ENCODE measurements at places on chromosomes 3 and 15.
A peak's percentile ranks its signal among the peaks of the same experiment; 100 is the strongest.

DNA sequence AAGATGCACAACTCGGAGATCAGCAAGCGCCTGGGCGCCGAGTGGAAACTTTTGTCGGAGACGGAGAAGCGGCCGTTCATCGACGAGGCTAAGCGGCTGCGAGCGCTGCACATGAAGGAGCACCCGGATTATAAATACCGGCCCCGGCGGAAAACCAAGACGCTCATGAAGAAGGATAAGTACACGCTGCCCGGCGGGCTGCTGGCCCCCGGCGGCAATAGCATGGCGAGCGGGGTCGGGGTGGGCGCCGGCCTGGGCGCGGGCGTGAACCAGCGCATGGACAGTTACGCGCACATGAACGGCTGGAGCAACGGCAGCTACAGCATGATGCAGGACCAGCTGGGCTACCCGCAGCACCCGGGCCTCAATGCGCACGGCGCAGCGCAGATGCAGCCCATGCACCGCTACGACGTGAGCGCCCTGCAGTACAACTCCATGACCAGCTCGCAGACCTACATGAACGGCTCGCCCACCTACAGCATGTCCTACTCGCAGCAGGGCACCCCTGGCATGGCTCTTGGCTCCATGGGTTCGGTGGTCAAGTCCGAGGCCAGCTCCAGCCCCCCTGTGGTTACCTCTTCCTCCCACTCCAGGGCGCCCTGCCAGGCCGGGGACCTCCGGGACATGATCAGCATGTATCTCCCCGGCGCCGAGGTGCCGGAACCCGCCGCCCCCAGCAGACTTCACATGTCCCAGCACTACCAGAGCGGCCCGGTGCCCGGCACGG, 991 bp downstream of the SOX2 start:
- peak; percentile 64 for DNase-seq

- DNase-seq = peak; percentile 98
These were observed 644.2 kb downstream of the GRM7 start for GRCh38 chr3:7504886-7505775.

- no peak for DNase-seq
These were observed 143.8 kb downstream of the TPRA1 start for GRCh38 chr3:127446756-127447155.

DNA sequence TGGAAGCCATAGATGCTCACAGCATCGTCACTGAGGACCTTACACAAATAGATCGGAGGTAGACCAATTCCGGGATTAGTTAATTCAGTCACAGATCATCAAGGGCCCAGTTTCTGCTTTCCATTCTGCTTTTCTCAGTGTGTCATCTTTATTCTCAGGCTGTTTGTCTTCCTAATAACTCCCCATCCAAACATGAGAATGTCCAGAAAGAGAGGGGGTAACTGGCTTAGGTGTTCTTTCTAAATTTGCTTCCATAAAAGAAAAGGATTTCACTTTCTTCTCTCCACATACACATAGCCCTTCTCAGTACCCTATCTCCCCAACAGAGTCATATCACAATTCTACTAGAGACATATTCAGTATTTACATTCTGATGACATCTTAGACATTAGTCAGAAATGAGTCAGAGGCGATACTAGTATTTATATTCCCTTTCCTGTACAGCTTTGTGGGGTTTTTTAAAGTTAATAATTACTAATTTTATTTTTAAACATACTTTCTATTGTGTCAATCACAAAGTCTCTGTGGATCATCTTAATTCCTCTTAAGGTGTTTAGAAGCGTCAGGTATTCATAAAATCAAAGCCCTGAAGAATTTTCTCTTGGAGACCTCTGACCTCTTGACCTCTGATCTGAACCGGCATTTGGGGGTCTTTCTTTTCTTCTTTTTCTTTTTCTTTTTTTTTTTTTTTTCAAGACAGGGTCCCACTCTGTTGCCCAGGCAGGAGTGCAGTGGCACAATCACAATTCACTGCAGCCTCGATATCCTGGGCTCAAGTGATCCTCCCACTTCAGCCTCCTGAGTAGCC, 24.3 kb upstream of the IL12A start:
- peak; percentile 76 for DNase-seq

GRCh38 chr3:56939834-56940233, 120.6 kb upstream of the SPATA12 start:
- no peak for DNase-seq

DNA sequence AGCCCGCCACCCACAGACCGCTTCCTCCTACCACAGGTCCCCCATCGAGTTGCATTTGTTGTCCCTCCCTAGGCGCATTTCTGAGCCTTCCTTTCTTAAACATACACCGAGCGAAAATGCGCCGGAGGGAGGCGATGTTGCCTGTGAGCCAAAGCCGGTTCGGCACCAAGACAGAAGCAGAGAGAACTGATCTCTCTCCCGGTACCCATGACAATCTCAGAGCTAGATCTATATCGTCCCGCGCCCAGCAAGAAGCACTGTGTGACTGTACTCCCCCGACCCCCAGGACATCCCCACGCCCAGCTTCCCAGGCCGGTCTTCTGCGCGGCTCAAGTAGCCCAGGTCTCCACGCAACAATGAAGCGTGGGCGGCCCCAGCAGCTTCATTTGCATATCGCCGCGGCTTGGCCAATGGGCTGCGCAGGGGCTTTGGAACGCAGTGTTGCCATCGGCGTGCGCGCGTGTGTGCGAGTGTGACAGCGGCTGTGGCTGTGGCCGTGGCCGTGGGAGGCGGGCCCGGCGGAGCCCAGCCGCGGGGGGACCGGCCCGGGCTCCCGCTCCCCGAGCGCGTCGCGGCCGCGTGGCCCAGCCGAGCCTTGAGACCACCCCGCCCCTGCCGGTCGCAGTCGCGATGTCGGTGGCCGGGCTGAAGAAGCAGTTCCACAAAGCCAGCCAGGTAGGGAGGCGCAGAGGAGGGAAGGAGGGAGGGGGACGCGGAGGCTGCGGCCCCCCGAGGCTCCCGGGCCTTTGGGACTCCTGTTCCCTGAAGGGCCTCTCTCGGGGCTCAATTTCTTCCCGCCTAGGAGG, at the start of gene SH3GL3:
Gene SH3GL3 (plus strand): TSS at position 438 of the 806 bp plus-strand sequence. CDS start 193 bp downstream, at position 631.
- peak; percentile 79 for DNase-seq

DNA sequence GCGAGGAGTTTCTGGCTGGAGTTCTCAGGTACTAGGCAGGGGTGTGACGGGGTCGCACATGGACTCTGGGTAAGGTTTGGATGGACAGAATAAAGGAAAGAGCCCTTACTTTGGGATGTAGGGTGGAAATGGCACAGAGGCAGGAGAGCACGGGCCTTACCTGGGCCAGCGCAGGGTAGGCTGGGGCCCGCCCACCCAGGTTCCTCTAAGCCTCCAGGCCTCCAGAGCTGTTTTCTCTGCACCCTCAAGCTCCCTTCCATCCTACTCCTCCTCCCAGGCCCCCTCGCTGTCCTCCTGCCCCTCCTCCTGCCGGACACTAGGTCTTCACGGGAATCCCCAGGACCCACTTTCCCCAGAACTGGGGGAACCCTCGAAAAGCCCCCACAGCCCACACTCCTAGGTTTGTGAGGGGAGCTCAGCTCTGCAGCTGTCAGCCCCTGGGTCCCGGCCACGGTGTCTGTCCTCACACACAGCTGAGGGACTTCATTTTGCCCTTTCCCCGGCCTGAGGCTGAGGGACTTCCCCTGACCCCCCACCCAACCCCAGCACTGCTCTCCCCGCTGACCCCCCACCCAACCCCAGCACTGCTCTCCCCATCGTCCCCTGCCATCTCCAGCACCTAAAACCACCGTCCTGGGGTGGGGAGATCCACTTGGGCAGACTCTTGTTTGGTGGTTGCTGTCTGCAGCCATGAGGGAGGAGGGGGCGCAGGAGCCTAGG, 53.0 kb upstream of the PCSK6 start:
- DNase-seq = no peak

DNA sequence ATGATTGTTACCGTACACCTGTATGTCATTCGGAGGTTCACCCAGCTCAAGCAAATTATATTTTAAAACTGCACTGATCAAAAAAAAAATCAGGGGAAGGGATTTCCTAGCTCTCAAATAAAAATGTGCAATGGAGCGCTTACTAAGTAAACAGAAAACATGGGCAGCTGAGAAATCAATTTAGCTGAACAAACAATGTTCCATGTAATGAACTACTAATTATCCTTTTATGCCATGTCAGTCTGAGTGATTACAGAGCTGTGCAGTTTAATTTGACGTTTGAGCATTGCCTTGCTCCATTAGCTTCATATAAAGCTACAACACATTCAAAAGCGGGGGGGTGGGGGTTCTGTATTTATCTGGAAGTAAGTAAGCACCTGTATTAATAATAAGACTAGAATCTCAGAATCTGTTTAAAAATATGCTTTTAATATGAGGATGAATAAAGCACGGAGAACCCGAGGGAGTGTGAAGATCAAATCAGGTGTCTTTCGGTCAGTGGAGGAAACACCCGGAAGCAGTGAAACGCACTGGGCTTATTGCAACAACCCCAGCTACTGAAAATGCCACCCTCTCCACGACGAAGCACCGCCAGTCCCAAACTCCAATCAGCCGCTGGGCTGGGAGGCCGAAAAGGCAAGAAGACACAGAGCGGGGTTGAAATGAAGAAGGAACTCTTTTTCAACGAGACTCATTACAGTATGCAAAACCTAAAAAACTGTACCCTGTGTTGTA, 196.5 kb upstream of the ATP11B start:
- no peak for DNase-seq

DNA sequence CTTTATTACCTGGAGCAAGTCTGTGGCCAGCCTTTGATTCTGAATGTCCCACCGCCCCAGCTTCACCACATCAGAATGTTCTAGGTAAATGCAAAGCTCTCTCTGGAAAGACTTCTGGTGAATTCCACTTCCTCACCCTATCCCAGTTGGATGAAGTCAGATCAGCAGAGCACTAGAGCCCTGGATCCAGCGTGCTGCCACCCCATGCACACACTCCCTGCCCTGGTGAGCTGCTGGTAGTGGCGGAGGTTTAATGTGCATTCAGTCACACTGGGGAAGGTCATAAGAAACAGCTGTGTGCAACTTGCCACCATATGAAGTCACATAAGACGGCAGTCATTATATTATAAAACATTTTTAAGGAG, 16.3 kb upstream of the SLC41A3 start:
- DNase-seq = no peak

- no peak for DNase-seq
These were observed 29.6 kb downstream of the LRRC3B start for GRCh38 chr3:26652164-26652563.

DNA sequence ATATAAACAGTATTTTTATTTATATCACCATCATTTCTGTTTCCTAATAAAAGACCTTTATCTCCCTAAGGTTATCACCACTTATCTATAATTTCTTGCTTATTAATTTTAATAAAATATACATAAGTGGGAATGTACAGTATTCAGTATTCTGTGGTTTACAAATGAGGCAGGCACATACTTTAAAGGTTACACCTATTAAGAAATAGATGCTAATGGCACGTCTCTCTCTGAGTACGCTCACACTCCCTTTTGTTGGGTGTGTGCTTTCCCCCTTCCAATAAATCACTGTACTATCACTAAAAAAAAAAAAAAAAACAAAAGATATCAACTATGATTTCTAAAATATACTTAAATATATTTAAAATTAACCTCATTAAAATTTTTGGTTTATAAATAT, 8.9 kb downstream of the OXNAD1 start:
- DNase-seq = no peak

GRCh38 chr15:25394898-25395297, 43.9 kb downstream of the UBE3A start:
- DNase-seq = no peak

GRCh38 chr3:81245501-81245900, 515.9 kb downstream of the GBE1 start:
- no peak for DNase-seq

GRCh38 chr3:38169027-38169317, 3.6 kb downstream of the OXSR1 start:
- DNase-seq = peak; percentile 42

DNA sequence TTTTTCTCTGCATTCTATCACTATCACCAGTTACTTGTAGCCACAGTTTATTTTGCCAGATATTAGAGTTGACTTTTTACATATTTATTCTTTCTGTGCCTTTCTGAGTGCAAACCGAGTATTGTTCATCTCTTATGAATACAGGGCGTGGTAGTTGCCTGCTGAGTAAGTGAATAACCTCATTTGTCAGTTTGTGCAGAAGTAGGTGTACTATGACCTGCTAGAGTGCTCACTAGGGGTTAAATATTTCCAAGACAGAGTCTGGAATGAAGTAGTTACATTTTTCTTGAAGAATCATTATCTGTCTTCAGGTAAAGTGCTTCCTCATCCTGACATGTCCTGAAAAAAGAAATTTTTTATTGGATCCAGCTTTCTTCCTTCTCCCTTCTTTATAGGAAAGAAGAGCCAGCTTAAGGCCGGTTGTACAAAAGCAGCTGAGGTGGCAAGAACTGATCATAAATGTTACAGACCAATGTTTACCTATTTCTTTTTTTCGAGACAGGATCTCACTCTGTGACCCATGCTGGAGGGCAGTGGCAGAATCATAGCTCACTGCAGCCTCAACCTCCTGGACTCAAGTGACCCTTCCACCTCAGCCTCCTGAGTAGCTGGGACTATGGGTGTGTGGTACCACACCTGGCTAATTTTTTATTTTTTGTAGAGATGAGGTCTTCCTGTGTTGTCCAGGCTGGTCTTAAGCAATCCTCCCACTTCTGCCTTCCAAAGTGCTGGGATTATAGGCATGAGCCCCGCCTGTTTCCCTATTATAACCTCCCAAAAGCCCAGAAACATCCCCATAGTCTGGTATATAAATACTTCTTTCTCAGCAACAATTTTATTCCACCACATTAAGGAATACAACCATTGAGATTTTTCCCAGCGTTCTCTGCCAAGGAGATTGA, 182.5 kb downstream of the TPRG1 start:
- DNase-seq = no peak

DNA sequence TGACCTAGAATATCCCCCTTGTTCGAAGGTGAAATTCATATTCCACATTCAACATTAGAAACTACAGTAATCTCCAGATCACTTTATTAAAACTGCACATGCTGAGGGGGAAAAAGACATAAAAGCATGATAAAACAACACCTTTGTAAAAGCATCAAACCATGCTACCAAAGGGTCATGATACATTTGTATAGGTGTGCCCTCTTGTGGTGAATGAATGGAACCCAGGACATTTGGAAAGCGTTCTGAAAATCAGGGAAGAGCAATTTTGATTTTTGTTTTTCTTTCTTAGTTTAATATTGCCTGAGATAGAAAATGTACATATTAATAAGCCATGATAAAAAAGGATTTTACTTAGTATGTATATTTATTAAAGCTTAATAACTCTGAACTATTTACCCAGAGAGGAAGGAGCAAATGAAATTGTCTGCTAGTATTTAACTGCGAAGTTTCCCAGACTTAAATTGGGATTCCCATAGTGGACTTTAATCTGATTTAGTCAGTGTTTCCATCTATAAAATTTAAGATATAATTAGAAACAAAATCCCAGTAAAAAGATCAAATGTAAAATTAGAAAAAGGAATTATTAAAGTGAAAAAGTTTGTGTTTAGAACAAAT, 105.8 kb upstream of the ARL6 start:
- no peak for DNase-seq
